ENCODE measurements at places on chromosomes 2 and 18.

DNA sequence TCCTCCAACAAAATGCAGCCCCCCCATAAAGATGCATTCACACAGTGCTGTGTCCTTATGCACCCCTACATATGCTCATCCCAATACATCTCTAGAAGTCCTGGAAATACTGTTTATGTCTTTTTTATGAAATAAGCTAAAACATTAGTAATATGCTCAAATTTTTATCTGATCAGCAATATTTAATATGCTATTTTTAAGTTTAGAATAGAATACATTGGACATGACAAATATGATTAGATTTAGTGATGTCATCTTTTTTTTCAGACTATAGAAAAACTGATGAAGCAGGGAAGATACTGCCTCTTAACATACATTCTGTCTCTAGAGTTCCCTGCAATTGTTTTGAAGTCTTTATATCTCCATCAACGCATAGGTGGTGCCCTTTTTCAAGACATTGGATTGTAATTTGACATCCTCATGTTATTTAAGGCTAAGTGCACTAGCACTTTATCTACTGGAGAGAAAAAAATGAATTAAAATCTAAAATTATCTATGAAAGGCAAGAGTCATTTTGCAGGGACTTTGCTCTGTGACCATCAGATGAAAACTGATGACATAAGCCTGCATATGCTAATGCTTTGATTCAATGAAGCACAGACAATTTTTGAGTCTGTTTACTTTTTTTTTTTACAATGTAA lies 395.3 kb downstream of the LPIN1 start:
- no peak for DNase-seq

DNA sequence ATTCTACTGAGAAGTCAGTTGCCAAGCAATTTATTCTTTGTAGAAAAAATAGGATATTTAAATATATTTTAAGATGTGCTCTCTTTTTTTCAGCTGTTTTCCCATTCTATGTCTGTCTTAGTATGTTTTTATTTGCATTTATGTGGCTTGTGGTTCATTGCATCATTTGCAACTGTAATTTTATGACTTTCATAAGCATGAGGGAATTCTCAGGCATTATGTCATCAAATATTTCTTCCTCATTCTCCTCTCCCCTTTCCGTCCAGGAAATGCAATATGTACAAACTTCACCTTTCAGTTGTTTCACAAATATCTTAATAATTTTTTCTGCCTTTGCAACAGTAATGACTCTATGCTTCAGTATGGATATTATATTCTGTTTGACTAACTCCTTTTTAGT lies 560.2 kb upstream of the LRATD1 start:
- no peak for DNase-seq

GRCh38 chr2:153601812-153602211 lies 123.2 kb upstream of the RPRM start:
- no peak for DNase-seq

DNA sequence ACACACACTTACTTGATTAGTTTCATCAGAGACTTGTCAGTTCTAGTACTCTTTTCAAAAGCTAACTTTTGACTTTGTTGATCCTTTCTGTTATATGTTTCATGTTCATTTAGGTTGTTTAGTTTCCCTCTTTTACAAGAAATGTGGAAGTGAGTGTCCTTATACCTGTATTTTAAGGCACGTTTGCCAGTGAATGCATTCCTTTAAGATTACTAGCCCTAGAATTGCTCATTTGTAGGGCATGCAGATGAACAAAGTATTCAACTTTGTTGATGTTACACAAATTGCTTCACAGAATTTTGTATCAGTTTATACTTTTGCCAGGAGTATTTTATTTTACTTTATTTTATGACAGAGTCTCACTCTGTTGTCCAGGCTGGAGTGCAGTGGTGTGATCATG lies 6.3 kb downstream of the IL1RL2 start:
- no peak for DNase-seq

GRCh38 chr2:60509066-60509465 lies 44.4 kb downstream of the BCL11A start:
- no peak for DNase-seq

DNA sequence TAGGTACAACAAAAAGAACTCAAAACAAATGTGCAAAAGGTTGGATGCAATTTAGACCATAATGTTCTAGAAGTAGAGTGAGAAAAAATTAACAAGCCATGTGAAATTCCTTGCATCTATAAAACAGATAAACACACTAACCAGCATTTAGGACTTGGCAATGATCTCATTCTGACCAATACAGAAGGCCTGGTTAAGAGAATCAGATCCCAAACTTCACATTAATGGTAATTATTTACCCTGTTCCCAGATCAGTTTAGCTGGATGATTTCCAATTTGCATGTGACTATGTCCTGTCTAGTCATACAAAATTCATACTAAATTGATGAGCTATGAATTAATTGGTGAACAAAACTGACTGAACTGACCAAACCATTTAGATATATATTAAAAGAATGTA lies 98.4 kb upstream of the FIGN start:
- DNase-seq = no peak

GRCh38 chr2:240459401-240460252 lies 24.2 kb downstream of the GPC1 start:
- DNase-seq = no peak

- DNase-seq = no peak
These were observed 95.4 kb downstream of the PLEKHM3 start for GRCh38 chr2:207929923-207930322.

DNA sequence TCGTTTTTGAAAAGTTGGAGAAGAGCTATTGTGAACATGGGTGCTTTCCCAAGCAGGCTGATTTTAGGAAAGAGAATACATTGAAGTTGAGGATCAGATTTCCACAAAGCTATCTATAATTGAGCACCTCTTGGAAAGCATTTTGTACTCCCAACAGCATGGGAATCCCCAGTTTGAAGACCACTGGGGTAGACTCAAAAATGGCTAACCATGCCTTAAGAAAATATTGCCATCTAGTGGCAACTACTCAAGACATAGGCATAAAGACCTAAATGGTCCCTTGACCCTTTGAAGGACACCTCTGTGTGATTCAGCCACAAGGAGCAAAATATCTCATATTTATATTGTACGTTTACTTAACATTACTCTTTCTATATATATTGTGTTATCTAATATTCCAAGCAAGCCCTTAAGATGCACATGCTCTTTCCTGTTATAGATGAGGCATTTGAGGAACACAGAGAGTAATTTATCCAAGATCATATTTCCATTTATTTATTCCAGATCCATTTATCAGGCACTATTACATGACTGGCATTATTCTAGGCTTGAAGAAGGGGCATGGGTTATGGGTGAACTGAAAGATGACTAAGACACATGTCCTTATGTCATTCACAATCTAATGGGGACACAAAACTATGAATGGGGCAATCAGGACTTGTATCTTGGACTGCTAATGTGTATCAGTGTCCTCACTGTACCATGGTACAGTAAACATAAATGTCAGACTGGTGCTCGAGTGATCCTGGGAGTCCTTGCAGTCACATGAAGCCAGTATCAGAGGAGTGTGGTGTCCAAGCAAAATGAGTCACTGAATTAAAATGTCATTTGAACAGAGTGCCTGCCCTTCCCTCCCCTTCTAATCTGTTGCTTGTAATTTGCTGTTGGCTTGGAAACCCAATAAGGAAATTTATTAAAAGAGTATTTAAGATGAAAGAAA lies 121.0 kb upstream of the XPO1 start:
- DNase-seq = peak; percentile 2

- DNase-seq = no peak
These were observed 26.1 kb upstream of the AP1S3 start for GRCh38 chr2:223863491-223863890.

- DNase-seq = no peak
These were observed 227.8 kb downstream of the ACKR3 start for GRCh38 chr2:236797411-236797810.

GRCh38 chr2:233857511-233858141 lies 3.3 kb upstream of the HJURP start:
- DNase-seq = no peak

- no peak for DNase-seq
These were observed 1304.4 kb upstream of the ACVR2A start for GRCh38 chr2:146540271-146540932.

DNA sequence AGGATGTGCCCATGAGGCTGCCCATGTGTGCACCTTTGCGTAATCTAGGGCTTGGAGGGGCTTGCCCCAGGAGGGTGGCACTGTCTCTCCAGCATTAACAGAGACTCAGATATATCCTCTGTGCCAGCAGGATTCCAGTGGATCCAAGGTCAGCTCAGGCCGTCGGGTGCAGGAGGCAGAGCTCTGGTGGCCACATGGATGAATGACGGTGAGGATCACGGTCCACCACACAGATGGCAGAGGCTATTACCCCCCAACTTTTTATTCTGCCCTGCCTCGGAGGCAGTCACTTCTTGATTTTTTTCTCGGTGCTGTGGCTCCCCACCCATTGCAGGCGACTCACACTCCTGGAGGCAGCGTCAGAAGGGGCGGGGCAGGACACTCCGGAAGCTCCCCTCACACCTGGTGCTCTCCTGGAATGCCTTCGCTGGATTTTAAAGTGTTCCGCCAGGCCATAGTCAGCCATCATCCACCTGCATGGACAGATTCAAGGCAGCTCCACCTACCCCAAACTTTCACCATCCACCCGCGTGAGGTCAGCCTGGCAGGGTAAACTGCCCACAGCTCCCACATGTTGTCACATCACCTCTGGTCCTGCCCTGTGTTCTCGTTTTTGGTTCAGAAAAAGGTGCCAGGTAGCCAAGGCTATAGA lies 602.9 kb upstream of the RAB6C start:
- no peak for DNase-seq

GRCh38 chr18:57923611-57924010 lies 120.4 kb upstream of the NEDD4L start:
- no peak for DNase-seq

- DNase-seq = no peak
These were observed 171.0 kb downstream of the OSR1 start for GRCh38 chr2:19187323-19188020.

- no peak for DNase-seq
These were observed 47.6 kb downstream of the ODC1 start for GRCh38 chr2:10400568-10400977.

- no peak for DNase-seq
These were observed 44.5 kb downstream of the PHLPP1 start for GRCh38 chr18:62759704-62760402.

DNA sequence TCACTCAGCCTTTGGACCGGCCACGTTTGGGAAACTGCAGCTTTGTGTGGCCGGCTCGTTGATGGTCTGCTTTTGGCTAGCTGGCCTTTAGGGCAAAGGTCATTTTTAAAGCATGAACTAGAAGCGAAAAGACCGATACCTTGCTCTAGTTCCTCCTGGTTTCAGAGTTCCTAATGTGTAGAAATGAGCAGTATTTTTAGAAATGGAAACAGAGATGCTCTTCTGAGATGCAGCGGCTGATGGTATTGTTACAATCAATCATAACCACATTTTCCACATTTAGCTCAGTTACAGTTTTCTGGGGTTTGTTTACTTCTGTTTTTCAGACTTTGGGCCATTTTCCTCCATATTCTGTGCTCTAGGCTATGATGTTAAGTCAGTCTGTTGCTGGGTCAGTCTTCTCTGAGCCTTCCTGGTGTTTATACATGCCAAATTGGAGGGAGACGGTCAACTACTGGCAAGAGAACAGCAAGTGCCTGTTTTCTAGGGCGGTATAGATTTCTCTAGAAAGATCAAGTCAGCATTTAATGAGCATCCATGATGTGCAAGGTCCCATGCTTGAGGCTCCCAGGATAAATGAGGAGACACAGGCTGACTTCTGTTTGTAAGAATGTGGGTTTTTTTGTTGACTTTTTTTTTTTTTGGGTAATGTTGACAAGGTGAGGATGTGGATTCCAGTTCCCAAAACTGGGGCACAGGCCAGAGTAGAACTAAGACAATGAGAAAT lies 28.0 kb downstream of the RNF144A start:
- no peak for DNase-seq

DNA sequence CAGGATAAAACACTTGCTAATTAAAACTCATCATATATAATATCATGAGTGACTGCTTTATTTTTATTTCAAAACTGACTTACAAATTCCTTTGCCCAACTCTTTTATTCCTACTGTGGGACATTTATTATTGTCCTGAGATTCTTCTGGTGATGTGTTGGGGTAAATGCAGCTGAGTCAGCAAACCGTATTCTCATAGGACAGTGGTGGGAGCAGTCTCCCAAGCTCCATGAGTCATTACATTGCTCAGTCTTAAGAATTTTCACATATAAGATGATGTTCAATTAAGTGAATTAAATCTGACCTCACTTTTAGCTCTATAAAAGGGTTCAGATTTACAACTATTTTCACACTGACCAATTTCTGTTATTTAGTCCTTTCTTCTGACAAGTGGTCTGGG lies 1530.7 kb downstream of the LRP1B start:
- DNase-seq = no peak

- no peak for DNase-seq
These were observed 125.3 kb upstream of the APCDD1 start for GRCh38 chr18:10329101-10329500.

GRCh38 chr18:76460482-76460881 lies 34.6 kb downstream of the ZNF516 start:
- no peak for DNase-seq

Data from NCI-H1105 (cell line).